RCC 7860 (cell line): ENCODE measurements at places on chromosomes 12 and 14.

- DNase-seq: peak; percentile 64
Observed at GRCh38 chr14:58899317-58899713, 261.6 kb downstream of the DACT1 start.

GRCh38 chr14:75648066-75648838, 12.4 kb downstream of the ERG28 start:
- peak; percentile 88 for DNase-seq

GRCh38 chr14:77646907-77647306, 30.5 kb upstream of the SPTLC2 start:
- no peak for DNase-seq

DNA sequence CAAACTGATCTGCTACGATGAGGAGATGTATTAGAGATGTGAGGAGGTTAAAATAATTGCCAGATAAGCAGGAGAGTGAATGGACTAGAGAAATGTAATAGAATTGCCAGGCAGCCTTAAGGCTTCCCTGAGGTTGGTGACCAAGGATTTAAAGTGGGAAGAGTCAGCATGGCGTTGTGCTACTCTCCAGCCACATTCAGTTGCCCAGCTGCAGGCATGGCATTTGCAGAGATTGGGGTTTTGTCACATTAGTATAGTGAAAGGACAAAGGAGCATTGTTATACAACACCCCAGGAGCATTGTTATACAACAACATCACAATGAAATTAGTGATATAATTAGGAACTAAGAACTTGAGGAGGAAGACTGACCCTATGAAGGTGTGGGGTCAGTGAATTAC, 31.7 kb downstream of the MARK3 start:
- DNase-seq: no peak

- peak; percentile 17 for DNase-seq
Observed at GRCh38 chr12:119989361-119989730, 310 bp downstream of the BICDL1 start.

DNA sequence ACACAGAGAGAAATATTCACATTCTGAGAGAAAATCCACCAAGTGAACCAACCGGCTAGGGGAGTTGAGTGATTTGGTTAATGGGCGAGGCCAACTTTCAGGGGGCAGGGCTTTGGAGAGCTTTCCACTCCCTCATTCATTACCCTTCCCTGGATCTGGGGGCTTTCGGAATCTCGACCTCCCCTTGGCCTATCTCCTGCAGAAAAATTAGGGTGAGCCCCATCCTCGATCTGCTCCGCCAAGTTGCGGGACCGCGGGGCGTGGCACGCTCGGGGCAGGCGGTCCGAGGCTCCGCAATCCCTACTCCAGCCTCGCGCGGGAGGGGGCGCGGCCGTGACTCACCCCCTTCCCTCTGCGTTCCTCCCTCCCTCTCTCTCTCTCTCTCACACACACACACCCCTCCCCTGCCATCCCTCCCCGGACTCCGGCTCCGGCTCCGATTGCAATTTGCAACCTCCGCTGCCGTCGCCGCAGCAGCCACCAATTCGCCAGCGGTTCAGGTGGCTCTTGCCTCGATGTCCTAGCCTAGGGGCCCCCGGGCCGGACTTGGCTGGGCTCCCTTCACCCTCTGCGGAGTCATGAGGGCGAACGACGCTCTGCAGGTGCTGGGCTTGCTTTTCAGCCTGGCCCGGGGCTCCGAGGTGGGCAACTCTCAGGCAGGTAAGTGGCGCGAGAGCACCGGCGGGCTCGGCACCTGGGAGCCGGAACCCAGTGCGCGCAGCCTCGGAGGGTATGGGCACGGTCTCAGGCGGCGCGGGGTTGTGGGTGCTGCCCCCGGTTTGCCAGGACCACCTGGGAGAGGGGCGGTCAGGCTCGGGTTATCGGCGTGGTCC, at the start of gene ERBB3:
ERBB3 (plus strand) TSS at position 443 of the 833 bp plus-strand sequence; CDS start at position 579, 136 bp downstream.
- DNase-seq: peak; percentile 48

- no peak for DNase-seq
Observed at GRCh38 chr12:693934-694533, 30.8 kb upstream of the NINJ2 start.

DNA sequence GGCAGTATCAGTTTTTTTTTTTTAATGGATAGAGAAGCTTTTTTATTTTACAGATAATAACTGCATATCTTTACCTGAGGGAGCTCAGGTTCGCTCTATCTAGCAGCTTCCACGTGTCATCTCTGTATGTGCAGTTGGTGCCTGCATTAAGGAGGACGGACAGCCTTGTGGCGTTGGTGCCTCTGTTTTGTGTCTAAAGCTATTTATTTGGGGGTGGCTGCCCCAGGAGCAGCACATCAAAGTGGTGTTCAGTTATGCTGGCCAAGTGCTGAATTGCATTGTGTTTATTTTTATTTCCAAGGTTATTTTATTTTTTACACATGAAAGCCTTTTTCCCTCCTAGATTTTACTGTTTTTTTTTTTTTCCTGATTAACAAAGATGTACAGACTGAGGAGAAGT, 59.7 kb downstream of the RASSF3 start:
- no peak for DNase-seq

GRCh38 chr14:37329189-37330001, 131.7 kb downstream of the MIPOL1 start:
- DNase-seq: no peak

DNA sequence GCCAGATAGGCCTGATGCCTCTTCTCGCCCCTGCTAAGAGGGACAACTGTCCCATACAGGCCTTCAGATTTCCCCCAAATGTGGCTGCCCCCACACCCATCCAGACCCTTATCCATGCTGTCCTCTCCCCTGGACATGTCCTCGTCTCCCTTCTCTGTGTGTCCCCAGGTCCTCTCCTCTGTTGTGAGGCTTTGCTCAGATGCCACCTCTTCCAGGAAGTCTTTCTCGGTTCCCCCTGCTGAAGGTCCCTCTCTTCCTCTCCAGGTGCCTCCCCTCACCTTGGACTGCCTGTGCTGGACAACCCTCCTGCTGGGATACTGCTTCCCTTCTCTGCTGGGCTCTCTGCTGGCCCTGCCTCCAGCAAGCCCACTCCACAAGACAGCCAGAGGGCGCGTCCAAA, 33.7 kb downstream of the BEGAIN start:
- DNase-seq: no peak

DNA sequence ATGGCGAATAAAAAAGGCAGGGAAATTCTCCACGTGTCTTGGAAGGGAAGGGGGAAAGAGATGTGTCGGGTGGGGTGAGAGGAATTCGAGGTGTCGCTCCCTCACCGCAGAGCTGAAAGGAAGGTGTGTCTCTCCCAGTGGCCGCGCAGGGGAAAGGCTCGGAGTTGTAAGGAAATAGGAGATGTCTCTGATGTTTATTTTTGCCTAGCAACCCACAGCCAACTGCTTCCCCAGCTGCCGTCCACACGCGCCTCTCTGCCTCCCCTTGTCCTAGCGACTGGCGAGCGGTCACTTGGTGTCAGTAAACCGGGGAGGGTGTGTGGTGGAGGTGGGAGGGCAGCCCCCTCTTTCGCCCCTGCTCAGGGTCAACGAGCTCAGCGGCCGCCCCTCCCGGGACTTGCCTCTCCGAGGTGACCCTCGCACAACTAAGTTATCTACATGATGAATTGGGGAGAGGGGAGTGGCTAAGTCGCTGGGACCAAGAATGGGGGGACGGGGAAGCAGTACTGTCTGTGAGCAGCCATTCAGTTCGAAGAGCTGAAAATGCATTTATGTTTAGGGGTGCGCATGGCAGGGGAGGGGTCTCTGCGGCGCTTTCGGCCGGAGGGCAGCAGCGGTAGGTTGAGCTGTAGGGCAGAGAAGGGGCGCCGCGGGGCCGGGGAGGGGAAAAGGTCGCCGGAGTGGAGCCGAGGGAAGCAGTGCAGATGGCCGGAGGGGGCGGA, 585 bp upstream of the DYRK2 start:
- peak; percentile 85 for DNase-seq

DNA sequence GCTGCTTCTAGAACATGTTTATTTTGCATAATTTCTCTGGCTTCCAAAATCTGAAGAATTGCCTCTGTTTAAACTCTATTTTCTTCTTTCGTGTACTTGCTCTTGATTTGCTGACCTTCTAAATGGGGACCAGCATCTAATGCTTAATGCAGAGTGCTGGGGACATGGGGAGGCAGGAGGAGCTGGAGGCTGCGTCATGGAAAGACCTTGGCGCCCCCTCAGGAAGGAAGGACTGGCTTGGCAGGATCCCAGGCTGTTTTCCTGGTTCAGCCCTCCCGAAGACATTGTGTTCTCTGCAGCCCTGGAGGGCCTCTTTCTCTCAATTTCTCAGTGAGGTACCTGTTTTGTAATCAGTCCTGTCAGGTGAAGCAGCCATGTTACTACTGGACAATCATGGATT, 5.5 kb downstream of the PRKCH start:
- DNase-seq: no peak

GRCh38 chr12:13318231-13319015, 121.9 kb downstream of the EMP1 start:
- DNase-seq: no peak

DNA sequence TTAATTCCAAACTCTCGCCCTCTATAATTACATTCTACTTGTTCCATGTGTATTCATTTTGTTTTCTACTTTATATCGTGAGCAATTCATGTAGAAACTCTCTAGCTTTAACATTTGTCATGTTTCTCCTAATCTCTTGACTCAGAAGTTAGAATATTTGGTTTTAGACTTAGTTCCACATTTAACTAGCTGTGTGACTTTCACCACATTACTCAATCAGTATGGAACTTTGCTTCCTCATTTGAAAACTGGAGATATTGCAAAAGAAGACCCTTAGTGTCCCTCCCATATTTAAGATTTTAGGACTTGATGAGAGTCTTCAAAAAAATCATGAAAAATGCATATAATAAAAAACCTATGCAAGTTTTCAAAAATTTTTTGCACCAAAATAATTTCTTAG, 447.5 kb downstream of the GXYLT1 start:
- no peak for DNase-seq

- peak; percentile 60 for DNase-seq
Observed at GRCh38 chr12:112130441-112130998, 5.2 kb downstream of the TRAFD1 start.

GRCh38 chr12:10873378-10873777, 10.7 kb downstream of the PRH1 start:
- no peak for DNase-seq

GRCh38 chr12:121611306-121611705, 15.0 kb upstream of the ORAI1 start:
- DNase-seq: no peak

- no peak for DNase-seq
Observed at GRCh38 chr12:104385510-104385909, 71.2 kb upstream of the CHST11 start.

DNA sequence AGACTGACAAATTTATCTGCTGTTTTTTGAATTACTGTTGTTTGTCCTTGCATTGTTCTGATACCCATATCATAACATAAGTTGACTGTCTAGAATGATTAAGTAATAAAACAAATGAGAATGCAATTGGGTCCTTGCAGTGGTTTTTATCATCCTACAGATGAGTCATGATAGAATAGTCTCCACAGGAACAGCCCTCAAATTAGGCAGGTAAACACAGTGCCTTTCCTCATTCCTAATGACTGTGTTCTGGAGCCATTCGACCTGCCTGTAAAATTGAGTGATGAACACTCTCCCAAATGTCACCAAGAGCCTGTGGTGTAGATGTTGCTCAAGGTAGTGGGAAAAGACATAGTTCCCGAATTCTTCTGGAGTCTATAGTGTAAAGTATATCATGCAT, 12.3 kb downstream of the NKX2-8 start:
- DNase-seq: no peak

DNA sequence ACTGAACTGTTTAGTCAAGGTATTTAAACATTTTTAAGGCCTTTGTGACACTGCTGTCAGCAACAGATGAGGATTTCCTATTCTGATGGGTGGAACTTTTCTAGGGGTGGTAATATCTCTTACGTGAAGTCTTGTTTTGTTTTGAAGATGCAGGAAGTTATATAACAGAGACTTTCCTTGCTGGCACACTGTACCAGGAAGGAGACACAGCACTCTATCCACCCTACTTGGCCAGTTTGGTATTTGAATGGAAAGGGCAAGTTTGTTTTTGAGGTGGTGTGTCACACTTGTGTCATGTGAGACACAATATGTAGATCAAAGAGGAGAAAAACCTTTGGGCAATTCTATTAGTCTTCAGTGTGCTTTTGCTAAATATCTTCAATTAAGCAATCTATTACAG, 51.6 kb upstream of the SRP54 start:
- DNase-seq: no peak

DNA sequence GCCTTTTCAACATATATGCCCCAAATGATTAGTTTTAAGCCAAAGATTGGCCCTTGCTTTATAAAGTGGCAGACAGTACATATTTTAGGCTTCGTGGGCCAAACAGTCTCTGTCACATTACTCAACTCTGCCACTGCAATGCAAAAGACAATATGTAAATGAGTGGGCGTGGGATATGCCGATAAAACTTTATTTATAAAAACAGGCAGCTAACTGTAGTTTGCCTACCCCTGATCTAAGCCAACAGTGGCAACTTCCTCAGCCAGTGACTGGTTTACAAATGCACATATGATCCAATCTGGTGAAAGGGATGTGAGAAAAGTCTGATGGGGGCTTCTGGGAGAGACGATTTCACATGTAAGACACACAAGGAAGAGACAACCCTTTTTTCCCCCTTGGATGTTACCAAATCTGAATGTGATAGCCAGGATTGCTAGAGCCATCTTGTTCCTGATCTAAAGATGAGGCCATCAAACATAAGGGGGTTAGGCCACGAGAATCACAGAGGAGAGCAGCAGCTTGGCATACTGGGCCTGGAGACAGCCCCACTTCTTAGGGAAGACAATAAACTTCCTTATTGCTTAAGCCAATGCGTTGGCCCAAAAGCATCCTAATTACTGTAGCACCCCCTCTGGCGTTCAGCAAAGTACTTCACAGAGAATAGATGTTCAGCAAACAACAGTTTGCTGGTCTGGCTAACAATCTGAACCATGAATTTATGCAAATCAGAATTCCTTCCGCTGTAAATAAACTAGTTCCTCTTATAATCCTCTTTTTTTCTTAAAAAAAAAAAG, 75.2 kb upstream of the TMCC3 start:
- no peak for DNase-seq

DNA sequence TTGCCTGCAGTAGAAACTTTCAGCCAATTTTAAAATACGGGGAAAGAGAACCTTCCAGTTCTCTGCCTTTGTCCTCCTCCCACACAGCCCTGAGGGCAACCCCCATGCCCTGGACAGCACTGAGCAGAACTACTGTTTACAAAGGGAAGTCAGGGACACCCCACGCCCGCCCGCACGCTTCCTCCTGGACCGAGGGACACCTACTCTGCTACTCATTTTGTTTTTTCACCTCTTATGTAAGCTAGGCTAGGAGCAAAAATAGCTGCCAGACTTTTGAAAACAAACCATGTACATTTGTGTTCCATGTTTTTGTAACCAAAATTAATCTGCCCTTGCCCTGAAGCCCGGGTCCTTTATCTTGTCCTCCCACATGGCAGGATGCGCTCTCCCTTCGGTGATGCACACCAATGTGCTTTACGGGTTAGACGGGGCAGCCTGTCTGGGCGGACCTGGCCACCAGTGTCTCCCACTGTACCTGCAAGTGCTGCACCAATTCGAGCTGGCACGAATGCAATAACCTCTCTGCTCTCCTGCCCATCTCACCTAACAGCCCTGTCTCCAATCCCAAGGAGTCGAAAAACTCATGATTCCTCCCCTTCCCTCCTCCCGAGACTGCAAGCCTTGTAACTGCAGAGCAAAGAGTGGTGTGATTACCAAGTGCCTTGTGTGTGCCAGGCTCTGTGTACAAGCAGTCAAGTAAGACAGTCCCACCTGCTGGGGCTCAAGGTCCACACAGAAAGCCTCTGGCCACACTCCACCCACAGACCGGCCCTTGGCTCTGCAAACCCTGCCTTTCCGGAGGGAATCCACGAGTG, 85.2 kb downstream of the CCDC88C start:
- no peak for DNase-seq

- peak; percentile 86 for DNase-seq
Observed at GRCh38 chr12:52837413-52837741, 3.3 kb upstream of the KRT79 start.

GRCh38 chr12:117587631-117588287, 226.3 kb upstream of the NOS1 start:
- DNase-seq: peak; percentile 29
